Substantia nigra (tissue), 51 donors: ENCODE measurements at places on chromosomes 4 and X.

DNA sequence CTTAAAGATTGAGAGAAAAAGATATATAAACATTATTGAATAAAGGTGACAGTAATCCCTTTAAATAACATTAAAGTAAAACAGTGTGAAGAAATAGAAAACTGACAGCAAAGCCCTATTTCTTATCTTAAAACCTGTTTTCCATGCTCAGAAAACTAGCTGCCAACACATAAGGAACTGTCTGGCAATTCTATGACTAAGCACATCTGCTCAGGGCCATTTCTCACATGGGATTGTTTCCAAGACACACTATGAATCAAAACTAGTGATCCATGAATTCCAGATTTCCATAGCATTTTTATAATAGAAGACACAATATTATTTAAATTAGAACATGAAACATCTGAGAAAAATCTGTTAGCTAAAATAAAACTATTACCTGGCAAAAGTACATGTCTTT is 113.4 kb downstream of the SCLT1 start:
- no peak for DNase-seq

DNA sequence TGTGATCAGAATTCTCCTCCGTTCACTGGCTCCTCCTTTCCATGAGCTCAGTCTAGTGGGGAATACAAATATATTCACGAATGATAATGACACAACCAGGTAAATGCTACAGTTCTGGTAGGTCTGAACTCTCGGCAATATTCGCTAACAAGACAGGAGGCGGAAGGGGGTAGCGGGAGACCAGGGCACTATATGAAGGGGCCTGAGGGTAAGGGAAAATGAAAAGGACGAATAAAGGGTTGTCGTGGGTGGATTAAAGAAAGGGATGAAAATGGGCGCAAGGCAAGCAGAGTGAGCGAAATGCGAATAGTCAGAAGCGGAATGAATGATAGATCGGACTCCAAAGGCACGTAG is 743 bp downstream of the NKAP start:
- no peak for DNase-seq

- DNase-seq = no peak
These were observed 805 bp downstream of the ATP8A1 start for GRCh38 chr4:42655921-42656678.

GRCh38 chrX:6954836-6955235 is 192.7 kb upstream of the STS start:
- DNase-seq = no peak

- no peak for DNase-seq
These were observed 42.5 kb upstream of the MAP9 start for GRCh38 chr4:155419266-155419665.

- no peak for DNase-seq
These were observed 2.9 kb upstream of the PTCHD1 start for GRCh38 chrX:23331701-23332100.

GRCh38 chr4:142615324-142615665 is 230.8 kb downstream of the INPP4B start:
- DNase-seq = no peak

GRCh38 chr4:79682161-79682560 is 274.1 kb upstream of the GK2 start:
- no peak for DNase-seq

DNA sequence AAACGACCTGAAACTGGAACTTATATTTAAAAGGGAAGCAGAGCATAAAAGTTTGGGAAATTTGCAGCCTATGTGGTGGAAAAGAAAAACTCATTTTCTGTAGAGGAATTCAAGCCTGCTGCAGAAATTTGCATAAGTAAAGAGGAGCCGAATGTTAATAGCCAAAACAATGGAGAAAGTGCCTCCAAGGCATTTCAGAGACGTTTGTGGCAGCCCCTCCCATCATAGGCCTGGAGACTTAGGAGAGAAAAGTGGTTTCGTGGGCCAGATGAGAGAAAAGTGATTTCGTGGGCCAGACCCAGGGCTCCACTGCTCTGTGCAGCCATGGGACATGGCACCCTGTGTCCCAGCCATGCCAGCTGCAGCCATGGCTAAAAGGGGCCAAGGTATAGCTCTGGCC is 361.9 kb downstream of the PCDH19 start:
- no peak for DNase-seq

DNA sequence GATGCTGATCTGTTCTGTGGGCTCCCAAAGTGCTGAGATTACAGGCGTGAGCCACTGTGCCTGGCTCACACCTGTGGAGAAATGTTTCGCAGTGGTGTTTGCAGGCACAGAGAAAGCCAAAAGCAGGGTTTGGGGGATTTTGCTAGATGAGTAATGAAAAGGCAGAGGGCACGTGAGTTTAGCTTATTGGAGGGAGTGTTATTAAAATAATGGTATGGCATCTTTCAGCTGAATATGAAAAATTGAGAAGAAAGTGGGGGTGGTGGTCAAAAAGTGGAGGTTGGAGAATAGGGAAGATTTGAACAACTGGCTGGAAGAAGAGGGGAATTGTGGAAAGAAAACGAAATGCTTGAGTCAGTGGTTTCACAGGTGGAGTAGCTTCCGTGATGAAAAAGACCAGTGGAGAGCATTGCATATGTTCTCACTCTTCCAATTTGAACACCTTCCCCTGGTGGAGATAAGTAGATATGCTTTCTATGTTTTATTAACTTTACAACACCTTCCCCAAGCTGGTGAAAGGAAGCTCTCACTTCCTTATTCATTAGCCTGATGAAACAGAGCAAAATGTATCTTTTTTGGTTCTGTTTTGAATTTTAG is 1.1 kb upstream of the CHST7 start:
- DNase-seq = no peak

DNA sequence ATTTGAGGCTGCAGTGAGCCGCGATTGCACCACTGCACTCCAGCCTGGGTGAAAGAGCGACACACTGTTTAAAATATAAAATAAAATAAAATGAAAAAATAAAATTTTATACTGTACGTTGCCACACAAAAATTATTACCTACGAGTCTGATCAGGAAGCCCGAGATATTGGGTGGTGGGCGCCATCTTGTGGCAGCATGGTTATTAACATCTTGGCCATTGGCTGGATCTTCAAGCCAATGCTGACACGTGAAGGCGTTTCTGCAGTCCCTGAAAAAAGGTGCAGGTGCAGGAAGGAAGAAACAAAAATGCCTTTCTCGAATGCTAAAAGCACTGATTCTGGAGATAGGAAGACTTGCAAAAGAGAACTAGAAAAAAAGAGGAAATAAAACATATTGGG is 4.9 kb upstream of the TLR8 start:
- peak; percentile 18 for DNase-seq

- DNase-seq = no peak
These were observed 101.6 kb downstream of the HUWE1 start for GRCh38 chrX:53584891-53585290.

- no peak for DNase-seq
These were observed 149.1 kb upstream of the PCDH10 start for GRCh38 chr4:133000012-133000411.

GRCh38 chr4:7228734-7229133 is 36.4 kb downstream of the SORCS2 start:
- DNase-seq = no peak

DNA sequence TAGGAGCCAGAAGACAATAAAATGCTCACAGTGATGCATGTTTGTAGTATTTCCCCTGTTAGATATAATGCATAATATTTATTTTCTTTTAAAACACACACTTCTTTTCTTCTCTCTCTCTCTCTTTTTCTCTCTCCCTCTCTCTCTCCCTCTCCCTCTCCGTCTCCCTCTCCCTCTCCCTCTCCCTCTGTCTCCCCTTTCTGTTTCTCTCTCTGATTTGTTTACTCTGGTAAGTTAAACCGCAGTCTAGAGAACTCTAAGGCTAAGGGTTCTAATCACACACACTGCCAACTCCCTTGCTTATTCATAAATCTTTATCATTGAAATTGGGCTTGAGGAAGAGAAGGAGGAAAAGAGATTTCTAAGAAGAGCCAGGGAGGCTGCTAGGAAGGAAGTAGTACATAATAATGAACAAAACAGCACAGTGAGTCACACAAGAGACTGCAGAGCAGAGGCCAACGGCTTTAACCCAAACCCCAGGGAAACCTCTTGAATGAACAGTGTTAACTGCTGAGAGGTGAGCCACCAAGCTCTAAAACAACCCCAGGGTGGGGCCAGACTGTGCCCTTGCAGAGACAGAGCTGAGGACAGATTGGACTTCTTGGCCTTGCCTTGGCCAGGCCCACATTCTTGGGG is 9.1 kb upstream of the PHOX2B start:
- DNase-seq = no peak

DNA sequence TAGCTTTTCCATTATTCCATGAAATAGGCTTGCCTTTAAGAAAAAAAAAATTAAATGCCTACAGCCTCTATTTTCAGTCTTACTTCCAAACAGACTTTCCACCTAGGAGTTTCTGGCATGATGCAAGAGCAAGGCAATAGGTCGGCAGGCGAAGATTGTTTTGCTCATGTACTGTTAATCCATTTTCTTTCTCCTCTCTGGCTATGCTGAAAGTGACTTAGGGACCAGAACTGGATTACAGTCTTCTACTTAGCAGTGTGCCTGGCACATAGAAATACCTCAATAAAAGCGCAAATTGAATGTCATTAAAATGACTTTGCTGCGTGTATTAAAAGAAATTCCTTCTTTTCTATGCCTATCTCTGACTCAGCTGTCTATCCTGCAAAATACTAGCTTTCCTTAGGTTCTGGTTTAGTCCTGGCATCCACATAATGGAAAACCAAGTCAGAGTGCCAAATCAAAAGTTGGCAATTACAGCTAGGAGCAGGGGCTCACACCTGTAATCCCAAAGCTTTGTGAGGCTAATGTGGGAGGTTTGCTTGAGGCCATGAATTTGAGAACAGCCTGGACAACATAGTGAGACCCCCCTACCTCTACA is 51.9 kb downstream of the CC2D2A start:
- DNase-seq = no peak

DNA sequence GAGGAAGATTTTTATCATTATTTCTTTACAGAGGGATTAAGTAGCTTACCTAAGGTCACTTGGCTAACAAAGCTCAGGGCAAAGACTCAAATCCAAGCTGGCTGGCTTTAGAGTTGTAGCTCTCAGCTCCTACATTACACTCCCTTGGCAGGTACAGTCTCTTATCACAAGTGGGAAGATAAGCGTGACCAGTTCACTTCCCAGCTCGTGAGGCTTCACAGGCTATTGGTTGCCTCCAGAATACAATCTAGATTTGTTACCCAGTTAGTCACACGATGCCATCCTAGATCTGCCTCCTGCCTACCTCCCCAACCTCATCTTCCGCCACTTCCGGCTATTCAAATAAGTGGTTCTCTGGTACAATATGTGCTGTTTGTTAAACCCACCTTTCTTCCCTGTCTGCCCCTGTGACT is 3.7 kb downstream of the MMRN1 start:
- DNase-seq = no peak

DNA sequence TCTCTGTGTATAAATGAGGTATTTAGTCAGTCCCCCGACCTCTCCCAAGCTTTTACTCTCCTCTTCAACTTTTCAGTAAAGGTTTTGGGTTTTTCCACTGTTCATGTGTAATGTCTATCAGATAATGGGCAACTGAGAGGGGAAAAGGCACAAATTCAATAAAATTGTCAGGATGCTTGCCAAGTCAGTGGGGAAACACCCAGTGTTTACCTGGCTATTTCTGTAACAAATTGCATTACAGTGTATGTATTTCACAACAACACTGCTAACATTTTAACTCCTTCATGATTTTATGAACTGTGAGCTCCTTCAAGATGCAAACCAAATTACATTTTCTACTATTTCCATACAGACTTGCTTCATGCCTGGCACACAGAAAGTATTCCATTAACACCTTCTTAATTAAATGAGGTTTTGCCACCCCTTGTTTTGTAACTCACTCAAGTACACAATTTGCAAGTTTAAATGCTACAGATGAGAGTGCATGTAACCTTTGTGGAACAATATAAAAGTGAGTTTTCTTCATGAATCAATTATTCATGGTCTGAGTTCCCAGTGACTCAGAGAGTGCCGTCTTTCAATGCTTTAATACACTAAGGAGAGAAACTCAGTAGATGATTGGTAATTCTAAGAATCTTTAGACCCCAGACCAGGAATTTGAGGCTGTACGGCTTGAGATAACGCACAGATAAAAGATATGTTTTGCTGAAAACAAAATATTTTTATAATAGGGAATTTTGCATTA is 149.8 kb upstream of the TLL1 start:
- no peak for DNase-seq

DNA sequence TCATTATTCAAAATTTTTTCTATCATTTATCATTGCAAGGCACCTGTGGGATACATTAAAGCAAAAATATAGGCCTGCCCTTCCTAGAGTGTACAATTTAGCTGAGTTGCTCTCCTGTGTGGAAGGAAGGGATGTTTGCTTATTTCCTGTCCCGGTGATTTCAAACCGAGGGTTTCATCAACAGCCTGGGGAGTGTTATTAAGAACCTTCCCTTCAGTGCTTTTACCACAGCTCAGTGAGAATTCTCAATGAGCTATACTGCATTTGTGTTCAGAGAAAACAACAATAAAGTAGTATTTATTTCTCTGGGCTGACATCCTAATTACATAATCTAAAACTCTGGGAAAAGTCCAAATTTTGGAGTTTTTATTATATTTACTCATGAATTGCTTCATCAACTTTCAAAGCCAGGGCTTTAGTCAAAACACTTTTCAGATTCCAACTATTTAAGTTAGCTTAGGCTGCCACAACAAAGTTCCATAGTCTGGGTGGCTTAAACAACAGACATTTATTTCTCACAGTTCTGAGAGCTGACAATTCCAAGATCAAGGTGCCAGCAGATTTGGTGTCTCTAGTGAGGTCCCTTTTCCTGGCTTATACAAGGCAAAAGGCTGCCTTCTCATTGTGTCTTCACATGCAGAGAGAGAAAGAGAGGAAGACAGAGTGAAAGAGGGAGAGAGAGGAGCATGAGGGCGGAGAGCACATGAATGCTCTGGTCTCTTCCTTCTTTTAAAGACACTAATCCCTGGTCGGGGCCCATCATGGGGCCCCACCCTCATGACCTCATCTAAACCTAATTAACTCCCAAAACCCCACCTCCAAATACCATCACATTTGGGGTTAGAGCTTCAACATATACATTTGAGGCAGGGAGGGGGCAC is 62.6 kb downstream of the MMRN1 start:
- no peak for DNase-seq

DNA sequence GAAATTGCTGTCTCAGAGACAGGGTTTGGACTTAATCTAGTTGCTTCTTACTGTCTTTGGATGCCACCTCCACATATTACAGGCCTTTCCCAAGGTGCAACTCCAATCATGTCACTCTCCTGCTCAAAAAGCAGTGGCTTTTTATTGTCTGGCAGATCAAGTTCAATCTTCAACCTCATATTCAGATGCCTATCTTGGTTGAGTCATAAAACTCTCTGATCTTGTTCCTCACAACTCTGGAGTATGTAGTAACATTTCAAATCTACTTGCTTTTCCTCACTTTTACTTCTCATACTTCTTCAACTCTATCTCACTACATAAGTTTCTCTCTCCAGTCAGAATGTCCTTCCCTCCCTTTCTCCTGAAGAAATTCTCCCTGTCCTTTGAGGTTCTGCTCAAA is 180.6 kb downstream of the VSIG4 start:
- no peak for DNase-seq

GRCh38 chr4:168917138-168917779 is 92.8 kb downstream of the CBR4 start:
- no peak for DNase-seq
